NCI-H1436 treated with DMSO at 0.1 percent for 48 hours (cell line): ENCODE measurements at places on chromosomes 13 and 19.

- DNase-seq: no peak
Observed at GRCh38 chr19:8335343-8336071, 7.6 kb downstream of the KANK3 start.

- DNase-seq: no peak
Observed at GRCh38 chr13:52879950-52880741, 31.7 kb upstream of the PCDH8 start.

DNA sequence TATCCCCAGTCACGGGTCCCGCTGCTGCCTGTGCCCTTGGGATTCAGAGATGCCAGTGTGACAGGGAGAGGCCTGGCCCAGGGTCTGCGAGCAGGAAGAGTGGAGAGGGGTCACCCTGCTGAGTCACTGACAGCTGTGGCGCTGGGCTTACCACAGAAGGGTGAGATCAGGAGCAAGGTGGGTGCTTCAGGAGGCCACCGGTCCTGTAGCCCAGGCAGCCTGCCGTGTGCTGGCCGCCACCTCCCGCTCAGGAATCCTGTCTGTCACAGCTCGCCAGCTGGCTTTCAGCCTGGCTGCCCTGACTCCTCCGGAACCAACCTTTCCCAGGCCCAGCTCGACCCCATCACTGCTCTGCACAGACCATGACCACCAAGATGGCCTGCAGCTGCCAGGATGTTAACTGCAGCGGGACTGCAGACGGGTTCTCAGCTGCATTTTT is 25.3 kb downstream of the NAXD start:
- no peak for DNase-seq

- no peak for DNase-seq
Observed at GRCh38 chr13:30085087-30085486, 222.3 kb downstream of the KATNAL1 start.

- no peak for DNase-seq
Observed at GRCh38 chr19:57656346-57656745, 12.4 kb upstream of the ZSCAN4 start.

DNA sequence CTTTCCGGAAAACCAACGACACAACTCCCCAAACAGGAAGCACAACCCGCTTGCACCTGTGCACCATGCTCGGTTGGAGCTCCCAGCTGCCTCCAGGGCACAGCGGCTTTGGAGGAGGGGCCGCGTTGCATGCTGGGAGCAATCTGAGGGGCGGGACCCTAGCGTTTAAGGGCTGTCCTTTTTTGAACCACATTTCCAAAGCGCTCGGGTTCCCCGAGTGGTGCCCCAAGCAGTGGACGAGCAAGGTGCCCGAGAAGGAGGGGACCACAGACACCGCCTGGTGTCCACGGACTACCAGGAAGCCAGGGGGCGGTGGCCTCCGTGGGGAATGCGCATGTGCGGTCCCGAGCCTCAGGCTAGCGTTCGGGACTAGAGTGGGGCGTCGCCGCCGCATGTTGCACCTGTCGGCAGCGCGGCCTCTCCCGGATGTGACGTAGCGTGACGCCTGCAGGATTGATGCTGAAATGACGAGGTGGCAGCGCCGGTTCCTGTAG is 11.9 kb upstream of the ZNF57 start:
- no peak for DNase-seq

DNA sequence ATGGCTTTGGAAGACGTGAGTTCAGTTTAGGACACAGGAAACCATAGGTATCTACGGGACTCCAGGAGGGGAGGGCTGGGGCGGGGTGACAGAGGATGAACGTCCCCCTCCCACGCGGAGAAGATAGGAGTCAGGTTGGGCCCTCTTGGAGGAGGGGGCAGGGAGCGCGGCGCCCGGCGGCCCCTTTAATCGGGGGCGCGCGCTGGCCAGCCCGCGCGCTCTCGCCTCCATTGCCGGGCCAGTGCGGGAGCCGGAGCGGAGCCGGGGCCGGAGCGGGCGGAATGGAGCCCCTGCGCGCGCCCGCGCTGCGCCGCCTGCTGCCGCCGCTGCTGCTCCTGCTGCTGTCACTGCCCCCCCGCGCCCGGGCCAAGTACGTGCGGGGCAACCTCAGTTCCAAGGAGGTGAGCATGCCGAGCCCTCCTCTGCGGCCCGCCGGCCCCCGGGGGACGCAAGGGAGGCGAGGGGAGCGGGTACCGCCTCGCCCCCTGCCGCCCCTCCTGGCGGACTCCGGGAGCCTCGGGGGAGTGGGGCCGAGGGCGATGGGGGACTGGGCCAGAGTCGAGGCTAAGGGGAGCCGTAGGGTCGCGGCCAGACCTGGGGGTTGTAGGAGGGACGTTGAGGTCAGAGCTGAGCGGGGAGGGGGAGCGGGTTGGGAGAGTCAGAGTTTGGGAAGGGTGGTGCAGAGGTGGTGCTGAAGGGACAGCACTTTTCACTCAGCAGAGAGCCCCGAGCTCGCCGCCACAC is at the start of gene TMEM145:
TSS of gene TMEM145 (plus strand) at position 214 of the 744 bp plus-strand sequence. CDS start at position 282, 68 bp downstream.
- no peak for DNase-seq
